ENCODE measurements at places on chromosomes 3 and 15.

- DNase-seq: no peak
Observed at GRCh38 chr3:18236726-18237125, 188.4 kb downstream of the SATB1 start.

- no peak for DNase-seq
Observed at GRCh38 chr15:82742134-82742533, 32.5 kb upstream of the AP3B2 start.

GRCh38 chr3:160720123-160720746 lies 35.8 kb upstream of the PPM1L start:
- no peak for DNase-seq

GRCh38 chr15:25784876-25785640 lies 78.1 kb downstream of the ATP10A start:
- no peak for DNase-seq

GRCh38 chr3:150300388-150300787 lies 107.7 kb upstream of the TSC22D2 start:
- DNase-seq: no peak

All from T-helper 22 cell (primary cell).